ENCODE measurements at places on chromosomes 2 and 18.

DNA sequence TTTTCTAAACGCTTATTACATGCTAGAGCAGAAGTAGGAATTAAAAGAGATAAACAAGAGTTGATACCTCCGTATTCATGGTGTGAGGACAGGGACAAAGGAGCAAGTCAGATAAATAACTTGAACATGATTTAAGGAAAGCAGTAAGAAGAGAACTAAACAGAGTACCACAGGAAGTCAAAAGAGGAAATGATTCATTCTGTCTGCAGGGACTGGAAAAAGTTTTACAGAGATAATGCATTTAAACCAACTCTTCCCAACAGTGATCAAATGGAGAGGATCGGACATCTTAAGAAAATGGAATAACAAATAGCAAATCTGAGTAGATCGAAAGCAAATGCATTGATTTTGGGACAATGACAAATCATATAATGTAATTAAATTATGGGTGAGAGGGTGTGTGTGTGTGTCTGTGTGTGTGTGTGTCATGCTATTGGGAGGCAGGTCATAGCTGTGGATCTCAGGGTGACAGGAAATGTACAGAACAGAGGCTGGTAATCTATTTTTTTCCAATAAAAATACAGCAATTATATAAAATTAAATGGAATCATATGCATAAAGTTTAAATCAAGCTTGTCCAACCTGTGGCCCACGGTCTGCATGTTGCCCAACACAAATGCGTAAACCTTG lies 113.4 kb downstream of the MC4R start:
- DNase-seq, result no peak

DNA sequence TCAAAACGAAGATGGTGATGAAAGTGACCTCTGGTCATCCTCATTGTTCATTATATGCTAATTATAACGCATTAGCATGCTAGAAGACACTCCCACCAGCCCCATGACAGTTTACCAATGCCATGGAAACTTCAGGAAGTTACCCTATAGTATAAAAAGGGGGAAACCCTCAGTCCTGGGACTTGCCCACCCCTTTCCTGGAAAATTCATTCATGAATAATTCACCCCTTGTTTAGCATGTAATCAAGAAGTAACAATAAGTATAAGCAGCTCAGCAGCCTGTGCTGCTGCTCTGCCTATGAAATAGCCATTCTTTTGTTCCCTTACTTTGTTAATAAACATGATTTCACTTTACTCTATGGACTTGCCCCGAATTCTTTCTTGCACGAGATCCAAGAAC lies 70.5 kb upstream of the CHAC2 start:
- DNase-seq, result no peak

DNA sequence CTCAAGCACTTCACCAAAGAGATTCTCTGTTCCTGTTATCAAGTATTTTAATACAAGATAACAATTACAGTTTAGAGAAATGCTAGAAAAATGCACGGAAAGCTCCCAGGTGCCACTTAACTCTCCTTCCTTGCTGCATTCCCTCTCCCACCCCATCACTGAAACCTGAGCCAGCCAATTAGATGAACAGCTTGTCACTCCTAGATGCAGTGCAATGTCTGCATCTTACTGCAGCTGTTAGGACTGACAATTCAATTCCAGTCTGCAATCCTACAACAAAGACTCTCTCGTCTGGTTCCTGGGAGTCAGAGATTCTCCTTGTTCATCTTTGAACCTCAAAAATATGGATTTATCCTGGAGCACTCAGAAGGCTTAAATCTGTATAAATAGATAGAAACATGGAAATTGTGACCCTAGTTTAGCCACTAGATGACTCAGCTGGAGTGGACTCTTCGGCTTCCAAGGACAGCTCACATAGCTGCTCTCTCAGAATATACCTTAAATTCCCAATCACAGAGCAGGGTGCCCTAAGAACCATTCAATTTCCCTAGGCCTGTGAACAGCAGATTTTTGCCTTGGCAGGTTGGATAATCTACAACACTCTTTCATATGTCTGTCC lies 311.1 kb downstream of the NRXN1 start:
- DNase-seq, result no peak

DNA sequence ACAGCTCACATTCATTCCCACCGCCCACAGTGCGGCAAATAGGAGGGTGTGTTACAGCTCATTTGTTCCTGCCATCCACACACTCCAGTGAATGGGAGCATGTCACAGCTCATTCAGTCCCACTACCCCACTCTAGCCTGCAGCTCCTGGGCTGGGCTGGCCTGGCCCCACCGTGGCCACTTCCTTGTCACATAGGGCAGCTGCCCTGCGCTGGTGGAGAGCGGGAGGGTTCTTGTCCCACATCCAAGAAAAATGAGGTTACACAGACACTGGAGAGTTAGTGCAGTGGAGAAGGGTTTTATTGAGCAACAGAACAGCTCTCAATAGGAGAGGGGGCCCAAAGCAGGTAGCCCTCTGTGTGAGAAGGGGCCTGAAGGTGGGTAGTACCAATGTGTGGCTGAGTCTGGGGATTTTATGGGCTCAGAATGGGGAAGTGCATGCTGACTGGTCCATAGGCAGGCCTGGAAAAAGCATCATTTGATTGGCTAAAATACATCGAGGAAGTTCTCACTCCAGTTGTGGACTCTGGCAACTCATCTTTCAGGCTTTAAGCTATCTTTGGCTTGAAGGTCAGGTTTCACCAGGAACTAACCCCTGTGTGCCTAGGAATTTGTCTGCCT lies 249.7 kb downstream of the ETAA1 start:
- no peak for DNase-seq

- no peak for DNase-seq
Observed at GRCh38 chr18:26322890-26323653, 96.8 kb downstream of the TAF4B start.

- no peak for DNase-seq
Observed at GRCh38 chr2:53438692-53439091, 328.9 kb upstream of the CHAC2 start.

GRCh38 chr2:102058293-102058833 lies 66.6 kb downstream of the IL1R2 start:
- no peak for DNase-seq

DNA sequence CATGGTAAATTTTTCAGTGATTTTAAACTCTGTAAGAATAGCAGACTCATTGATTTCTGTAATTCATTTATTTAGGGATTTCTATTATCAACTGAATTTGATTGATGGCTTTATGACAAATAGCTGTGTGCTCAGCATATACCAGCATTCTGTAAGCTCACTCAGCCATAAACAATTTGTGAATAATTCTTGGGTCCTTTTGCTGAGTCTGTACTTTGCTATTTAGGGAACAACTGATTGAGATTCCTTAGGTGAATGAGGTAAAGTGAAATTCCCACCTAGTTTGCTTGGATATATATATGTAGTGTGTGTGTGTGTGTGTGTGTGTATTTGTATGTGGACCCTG lies 76.7 kb upstream of the CAVIN2 start:
- no peak for DNase-seq

DNA sequence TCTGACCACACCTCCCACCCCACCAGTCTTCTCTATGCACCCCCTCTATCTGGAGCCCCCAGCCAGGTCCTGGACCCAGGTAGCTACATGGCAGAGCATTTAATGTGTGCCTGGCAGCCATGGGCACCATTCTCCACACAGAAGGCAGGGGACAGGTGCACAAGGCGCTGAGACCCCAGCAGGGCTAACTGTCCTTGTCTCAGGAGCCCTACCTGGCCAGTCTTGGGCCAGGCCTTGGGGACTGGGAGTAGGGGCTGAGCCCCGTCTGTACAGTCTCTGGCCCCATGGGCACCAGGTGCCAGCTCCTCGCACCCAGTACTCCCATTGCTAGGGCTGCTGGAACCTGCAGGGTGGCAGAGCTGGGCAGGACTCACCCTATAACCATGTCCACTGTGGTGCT lies 2.9 kb downstream of the GNLY start:
- no peak for DNase-seq

DNA sequence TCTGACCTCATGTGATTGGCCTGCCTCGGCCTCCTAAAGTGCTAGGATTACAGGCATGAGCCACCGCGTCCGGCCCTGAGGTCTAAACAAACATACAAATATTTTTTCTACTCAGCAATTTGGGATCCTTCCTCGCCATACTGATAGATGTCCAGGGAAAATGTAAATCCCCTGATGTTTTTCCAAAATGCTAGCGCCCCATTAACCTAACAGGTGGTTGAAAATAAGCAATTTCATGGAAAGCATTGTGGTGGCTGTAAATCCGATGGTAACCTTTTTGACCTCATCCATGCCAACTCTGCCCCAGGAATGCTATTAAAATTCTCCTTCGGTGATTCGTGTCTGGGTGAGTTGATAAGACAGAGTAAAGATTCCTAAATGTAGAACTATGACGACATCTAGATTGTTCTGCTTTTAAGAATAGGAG lies 19.3 kb downstream of the GEMIN6 start:
- DNase-seq, result no peak

DNA sequence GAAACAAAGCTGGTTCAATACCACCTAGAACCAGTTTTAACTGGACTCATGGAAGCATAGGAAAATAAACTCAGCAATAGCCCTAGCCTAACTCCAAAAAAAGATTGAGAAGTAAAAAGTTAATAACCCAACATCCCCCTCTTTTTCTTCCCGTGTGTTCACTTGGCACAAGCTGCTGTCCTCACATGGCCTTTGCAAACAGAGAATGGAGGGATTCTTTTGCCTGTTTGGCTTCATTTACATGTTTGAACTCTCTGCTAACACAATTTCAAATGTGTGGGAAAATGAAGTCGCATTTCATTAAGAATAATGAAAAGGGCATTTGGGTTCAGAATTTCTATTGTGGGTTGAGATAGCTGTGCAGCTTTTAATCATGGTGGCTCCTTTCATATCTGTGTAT lies 589.2 kb upstream of the LRRTM1 start:
- no peak for DNase-seq

- DNase-seq, result no peak
Observed at GRCh38 chr2:234164493-234165413, 114.3 kb downstream of the SPP2 start.

GRCh38 chr18:46253498-46253897 lies 149.3 kb downstream of the HAUS1 start:
- no peak for DNase-seq

GRCh38 chr2:96301865-96302264 lies 3.5 kb downstream of the SNRNP200 start:
- no peak for DNase-seq

- DNase-seq, result no peak
Observed at GRCh38 chr2:156592809-156593593, 156.8 kb downstream of the GPD2 start.
